ENCODE measurements at places on chromosomes 2 and 18.

GRCh38 chr2:233439191-233439590 is 84.9 kb downstream of the DGKD start:
- no peak for DNase-seq

DNA sequence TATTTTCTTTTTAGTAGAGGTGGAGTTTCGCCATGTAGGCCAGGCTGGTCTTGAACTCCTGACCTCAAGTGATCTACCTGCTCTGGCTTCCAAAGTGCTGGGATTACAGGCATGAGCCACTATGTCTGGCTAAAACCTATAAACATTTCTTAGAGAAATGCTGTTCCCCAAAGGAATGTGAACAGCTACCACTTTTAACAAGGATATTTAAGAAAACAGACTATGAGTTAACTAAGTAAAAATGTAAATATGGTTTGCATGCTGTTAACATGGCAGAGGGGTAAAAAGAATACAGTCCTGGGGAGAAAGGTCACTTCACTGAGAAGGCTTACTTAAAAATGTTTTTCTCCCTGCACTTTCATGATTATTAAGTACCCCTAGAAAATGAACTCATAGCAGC is 57.1 kb downstream of the SLC16A14 start:
- DNase-seq = no peak

DNA sequence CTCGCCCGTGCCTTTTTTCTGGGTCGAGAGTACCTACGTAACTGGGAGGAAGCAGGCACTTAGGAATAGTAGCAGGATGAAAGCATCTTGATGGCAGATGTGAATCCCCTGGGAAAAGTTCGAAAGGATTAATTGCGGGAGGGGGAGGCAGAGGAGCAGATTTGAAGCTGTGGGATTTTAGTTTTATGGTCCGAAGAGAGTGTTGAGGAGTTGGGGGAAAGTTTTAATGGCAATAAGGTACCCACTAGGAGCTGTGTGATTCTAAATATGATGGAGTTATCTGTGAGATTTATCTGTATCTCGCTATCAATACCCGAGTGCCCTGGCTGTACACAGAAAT is 1.1 kb downstream of the AGFG1 start:
- no peak for DNase-seq

GRCh38 chr2:96501886-96502810 is 3.0 kb downstream of the NEURL3 start:
- DNase-seq = no peak

GRCh38 chr2:5501807-5502206 is 190.4 kb upstream of the SOX11 start:
- DNase-seq = no peak

GRCh38 chr2:223056701-223057418 is 4.9 kb downstream of the KCNE4 start:
- no peak for DNase-seq

GRCh38 chr2:99198103-99198841 is 17.3 kb downstream of the MRPL30 start:
- DNase-seq = no peak

- no peak for DNase-seq
Measured at GRCh38 chr18:39862341-39862740, 2092.7 kb upstream of the PIK3C3 start.

DNA sequence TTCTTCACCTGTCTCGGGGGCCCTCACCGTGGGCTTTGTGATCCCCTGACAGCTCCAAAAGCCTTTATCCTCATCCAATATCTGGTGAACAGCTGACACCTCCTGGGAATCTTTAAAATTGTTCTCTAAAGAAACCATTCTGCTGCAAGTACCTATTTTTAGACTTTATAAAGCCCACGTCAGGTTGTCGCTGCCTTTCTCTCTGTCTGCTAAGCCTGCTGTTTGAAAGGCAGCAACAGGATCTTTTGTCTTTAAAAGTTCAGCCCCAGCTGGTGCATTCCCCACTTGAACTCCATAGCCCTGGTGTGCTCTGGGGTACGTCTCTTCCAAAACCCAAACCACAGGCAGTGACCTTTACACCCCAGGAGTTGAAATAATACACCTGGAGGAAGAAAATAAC is 145.0 kb downstream of the NEDD4L start:
- no peak for DNase-seq

DNA sequence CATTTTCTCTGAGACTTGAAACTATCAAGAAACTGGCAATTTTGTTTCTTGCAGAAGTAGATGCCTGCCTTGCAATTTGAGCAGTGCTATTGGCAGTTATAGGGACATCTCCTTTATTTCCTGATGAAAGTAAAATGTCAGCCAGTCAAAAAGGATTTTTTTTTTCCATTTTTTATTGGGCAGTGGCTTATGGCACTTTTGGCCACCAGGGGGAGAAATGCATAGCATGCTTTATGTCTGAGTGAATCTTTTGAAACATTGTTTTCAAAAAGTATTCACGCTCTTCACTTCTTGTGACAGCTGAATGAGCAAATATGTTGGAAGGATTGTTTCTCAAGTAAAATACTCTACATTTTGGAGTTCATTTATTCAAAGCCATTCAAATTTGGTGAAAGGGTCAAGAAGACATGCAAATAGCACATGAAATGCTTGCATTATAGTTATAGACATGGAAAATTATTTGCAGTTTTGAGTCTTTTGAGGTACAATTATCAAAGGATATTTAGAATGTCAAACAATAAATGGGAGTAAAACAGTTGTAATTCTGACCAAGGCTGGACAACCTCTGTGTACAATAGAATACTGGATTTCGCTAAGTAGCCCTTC is 491.0 kb downstream of the CDH2 start:
- no peak for DNase-seq

- no peak for DNase-seq
Measured at GRCh38 chr2:31161637-31162036, 23.4 kb upstream of the GALNT14 start.

- no peak for DNase-seq
Measured at GRCh38 chr2:219744066-219744465, 116.6 kb downstream of the SLC4A3 start.

DNA sequence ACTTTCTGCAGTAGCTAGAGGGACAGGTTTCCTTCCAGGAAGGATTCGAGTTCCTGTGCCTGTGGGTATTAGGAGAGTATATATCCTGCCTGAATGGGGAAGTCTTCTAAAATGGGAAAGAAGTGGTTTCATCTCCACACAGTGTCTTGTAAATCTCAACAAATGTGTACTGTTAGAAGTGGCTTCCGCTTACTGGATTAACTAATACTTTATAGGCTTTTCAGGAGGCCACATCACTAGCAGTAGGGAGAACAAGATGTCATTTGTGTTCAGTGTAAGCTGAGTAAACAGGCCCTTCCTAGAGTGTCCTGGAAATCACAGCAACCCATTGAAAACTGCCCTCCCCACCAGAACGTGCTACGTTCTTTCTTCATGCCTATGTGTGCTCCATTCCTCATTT is 12.5 kb upstream of the POLR1B start:
- no peak for DNase-seq

- no peak for DNase-seq
Measured at GRCh38 chr2:60861736-60862135, 19.6 kb upstream of the REL start.

- no peak for DNase-seq
Measured at GRCh38 chr2:64212801-64213321, 68.6 kb upstream of the PELI1 start.

DNA sequence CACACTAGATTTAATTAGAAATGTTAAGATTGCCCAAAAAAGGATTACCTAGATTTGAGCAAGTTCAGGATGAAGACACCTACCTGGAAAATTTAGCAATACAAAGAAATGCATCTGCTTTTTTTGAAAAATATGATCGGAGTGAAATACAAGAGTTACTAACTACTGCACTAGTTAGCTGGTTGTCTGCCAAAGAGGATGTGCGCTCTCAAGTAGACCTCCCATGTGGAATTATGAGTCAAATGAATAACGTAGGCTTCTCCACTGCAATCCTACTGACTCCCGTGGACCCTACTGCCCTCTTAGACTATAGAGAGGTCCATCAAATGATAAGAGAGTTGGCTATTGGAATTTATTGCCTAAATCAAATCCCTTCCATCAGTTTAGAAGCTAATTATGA is 2.0 kb downstream of the ANKAR start:
- DNase-seq = no peak

DNA sequence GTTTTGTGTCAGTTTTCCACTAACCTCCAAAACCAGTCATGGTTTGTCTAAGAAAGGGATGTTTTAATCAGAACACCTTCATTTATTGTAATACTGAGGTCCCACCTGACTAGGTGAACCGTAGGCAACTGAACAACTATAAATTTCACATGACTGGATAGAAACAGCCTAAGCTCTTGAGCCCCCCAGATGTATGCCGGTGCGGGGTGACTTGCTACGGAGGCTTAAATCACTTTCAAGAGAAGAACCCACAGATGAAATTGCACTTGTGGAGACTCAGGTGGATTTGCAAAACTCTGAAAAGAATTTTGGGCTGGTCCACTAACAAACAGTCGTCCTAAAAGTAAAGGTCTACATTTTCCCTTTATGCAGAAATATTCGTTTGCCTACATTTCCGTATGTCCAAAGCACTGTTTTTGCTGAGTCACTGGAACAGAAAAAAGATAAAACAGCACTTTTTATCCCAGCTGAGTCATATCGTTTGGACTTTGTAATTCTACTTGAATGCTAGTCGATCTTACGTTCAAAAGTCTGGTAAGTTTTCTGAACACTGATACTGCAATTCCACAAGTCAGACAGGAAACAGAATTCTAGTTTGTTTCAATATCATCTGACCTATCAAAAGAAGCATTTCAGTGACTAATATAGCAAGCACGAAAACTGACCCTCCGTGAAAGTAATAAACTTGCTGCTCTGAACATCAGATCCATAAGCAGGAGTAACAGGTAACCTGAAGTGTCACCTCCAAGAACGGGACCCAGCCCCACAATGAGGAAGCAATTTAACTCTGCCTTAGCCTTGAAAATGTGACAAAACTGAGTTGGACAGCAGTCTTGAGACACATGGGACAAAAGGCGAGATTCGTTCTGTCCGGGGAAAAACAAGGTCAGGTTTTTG is 18.1 kb downstream of the ZNF516 start:
- DNase-seq = no peak

- no peak for DNase-seq
Measured at GRCh38 chr2:166090908-166091307, 36.9 kb downstream of the SCN1A start.

GRCh38 chr2:31270822-31271231 is 36.9 kb downstream of the EHD3 start:
- no peak for DNase-seq

- no peak for DNase-seq
Measured at GRCh38 chr2:117983040-117983439, 30.8 kb downstream of the CCDC93 start.

- DNase-seq = no peak
Measured at GRCh38 chr2:75565472-75566462, 5.0 kb upstream of the EVA1A start.

DNA sequence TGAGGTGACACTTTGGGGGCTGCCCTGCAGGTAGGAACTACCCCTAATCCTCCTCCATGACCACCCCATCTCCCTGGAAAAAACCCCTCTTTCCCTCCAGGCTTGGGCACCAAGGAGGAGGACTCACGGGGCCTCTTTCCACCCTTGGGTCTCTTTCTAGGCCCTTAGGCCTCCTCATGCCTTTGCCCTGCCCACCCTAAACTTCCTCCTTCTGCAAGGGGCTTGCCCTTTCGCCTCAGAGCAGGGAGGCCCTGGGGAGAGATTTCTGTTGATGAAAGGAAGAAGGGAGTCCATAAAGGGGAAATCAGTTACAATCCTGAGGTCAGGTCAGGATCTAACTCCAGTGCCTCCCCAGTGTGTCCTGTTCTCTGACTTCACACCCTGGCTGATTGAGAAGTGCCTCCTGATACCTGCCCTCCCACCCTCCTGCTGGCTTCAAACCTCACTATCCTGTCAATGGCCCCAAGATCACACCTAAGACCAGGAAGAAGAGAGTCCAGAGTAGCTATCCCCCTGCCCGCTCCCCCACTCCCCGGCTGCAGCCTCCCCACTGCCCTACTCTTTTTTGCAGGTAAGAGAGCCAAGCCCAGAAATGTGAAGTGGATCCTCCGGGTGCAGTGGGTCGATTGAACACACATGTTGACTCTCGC is 16.7 kb upstream of the TNS1 start:
- DNase-seq = no peak

DNA sequence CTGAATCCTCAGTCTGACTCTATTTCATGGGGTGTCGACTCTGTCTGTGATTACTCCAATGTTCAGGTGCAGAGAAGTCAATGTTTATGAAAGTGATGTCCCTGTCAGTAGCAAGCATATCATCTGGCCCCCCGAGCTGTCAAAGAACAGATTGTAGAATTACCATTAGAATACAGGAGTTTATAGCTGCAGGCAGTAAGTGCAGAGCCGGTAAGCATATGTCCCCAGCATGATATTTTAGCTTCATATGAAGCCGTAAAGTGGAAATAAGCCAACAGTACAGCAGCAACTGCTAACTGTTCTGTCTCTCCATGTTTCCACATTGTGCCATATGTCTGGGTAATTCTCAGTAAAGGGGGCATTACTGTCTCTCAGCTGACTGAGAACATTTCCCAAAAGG is 541.8 kb downstream of the SOX11 start:
- no peak for DNase-seq

- DNase-seq = no peak
Measured at GRCh38 chr2:50591021-50591420, 440.9 kb downstream of the NRXN1 start.

GRCh38 chr2:47815764-47816163 is 32.8 kb downstream of the MSH6 start:
- DNase-seq = no peak

GRCh38 chr18:56481751-56482150 is 156.6 kb downstream of the TXNL1 start:
- no peak for DNase-seq

DNA sequence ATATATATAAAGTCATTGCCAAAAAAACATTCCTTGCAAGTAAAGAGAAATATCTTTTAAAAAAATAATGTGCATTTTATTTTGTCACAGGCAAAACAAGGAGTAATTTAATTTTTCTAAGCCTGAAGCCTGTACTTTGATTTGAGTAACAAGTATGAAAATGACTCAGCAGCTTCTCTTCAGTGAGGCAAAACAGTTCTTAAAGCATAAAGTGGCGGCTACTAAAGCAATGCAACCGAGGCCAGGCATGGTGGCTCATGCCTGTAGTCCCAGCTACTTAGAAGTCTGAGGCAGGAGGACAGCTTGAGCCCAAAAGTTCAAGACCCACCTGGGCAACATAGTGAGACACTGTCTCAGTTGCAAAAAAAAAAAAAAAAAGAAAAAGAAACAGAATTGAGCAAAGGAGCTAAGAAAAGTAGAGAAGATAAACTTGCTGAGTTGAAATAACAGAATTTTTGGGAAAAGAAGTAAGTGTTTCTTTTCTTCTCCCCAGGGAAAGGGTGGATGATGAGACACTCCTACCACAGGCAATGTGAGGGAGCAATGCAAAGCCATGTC is 29.6 kb downstream of the DOK1 start:
- DNase-seq = no peak

DNA sequence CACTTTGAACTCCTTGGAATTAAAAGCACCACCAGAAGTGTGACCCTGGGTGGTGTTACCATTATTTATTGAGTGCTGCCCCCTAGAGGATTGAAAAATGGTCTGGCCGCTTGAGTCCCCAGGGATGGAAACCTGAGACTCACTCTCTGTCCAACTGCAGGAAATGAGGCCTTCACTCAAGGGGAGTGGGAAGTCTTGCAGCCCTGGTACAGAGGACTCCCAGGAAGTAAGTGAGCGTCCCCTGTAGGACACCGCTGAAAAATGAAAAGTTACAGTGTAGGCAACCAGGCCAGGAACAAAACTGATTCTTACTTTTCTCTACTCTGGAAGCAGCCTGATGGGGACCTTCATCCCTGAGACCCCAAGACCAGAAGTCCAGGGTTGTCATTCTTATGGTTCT is 2.2 kb upstream of the NRP2 start:
- DNase-seq = peak; percentile 58

- DNase-seq = no peak
Measured at GRCh38 chr2:1588051-1588977, 156.0 kb downstream of the PXDN start.

Data from NCI-H1436 treated with DMSO at 0.1 percent for 48 hours (cell line).